ENCODE measurements at places on chromosomes 3 and 15. TPM values are rescaled to one million over a fixed set of nuclear protein-coding genes. Genes with fewer than 3 reads are reported as not detected.

- H3K27me3 ChIP-seq: no peaks in the 10 kb centered on the region
- peak; percentile 80 for DNase-seq
- H3K27ac ChIP-seq: no peak overlapping the region
- H3K4me3 ChIP-seq: no peak overlapping the region
- no peaks in the 10 kb centered on the region for H3K4me1 ChIP-seq
- H3K36me3 ChIP-seq: no peaks in the 10 kb centered on the region
These were observed 103.2 kb upstream of the TJP1 start for GRCh38 chr15:29925227-29926082.

GABRR3 gene
- total RNA-seq: not detected

TEX55 gene
- not detected for total RNA-seq

- no peak overlapping the region for H3K27ac ChIP-seq
- no peak overlapping the region for H3K4me3 ChIP-seq
- H3K36me3 ChIP-seq: peaks cover 33% of the 10 kb centered on the region
- peaks cover 22% of the 10 kb centered on the region for H3K4me1 ChIP-seq
- no peaks in the 10 kb centered on the region for H3K27me3 ChIP-seq
These were observed 5.9 kb downstream of the PBRM1 start for GRCh38 chr3:52679811-52680210.

C3orf20 gene
- total RNA-seq: not detected

- H3K27me3 ChIP-seq: no peaks in the 10 kb centered on the region
- no peaks in the 10 kb centered on the region for H3K36me3 ChIP-seq
- H3K4me1 ChIP-seq: no peaks in the 10 kb centered on the region
- H3K4me3 ChIP-seq: no peak overlapping the region
These were observed 20.2 kb upstream of the BTLA start for GRCh38 chr3:112519424-112520001.

DNA sequence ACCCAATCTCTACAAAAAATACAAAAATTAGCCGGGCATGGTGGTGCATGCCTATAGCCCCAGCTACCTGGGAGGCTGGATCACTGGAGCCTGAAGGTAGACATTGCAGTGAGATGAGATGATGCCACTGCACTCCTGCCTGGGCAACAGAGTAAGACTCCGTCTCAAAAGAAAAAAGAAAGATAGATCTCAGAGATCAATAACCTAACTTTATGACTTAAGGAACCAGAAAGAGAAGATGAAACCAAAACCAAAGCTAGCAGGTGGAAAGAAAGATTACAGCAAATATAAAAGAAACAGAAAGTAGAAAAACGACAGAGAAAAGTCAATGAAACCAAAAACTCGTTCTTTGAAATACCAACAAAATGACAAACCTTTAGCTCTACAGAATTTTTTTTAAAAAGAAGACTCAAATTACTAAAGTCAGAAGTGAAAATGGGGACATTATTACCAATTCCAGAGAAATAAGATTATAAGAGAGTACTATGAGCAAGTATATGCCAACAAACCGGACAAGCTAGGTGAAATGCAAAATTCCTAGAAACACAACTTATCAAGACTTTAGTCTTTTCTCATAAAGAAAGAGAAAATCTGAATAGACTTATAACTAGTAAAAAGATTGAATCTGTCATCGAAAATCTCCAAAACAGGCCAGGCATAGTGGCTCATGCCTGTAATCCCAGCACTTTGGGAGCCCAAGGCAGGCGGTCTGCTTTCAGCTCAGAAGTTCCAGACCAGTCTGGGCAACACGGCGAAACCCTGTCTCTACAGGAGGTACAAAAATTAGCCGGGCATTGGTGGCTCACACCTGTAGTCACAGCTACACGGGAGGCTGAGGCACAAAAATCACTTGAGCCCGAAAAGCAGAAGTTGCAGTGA lies 35.0 kb downstream of the ACAP2 start:
- DNase-seq: peak; percentile 58
- H3K4me1 ChIP-seq: peaks cover 74% of the 10 kb centered on the region
- no peak overlapping the region for H3K4me3 ChIP-seq
- H3K27me3 ChIP-seq: no peaks in the 10 kb centered on the region

GRCh38 chr3:192802957-192803899 lies 75.9 kb upstream of the FGF12 start:
- no peaks in the 10 kb centered on the region for H3K36me3 ChIP-seq
- no peak overlapping the region for H3K4me3 ChIP-seq
- H3K27ac ChIP-seq: no peak overlapping the region
- H3K4me1 ChIP-seq: peaks cover 2% of the 10 kb centered on the region
- DNase-seq: peak; percentile 81

- H3K27ac ChIP-seq: no peak overlapping the region
- no peaks in the 10 kb centered on the region for H3K4me1 ChIP-seq
- H3K4me3 ChIP-seq: no peak overlapping the region
These were observed 29.4 kb downstream of the ZXDC start for GRCh38 chr3:126446301-126446700.

DNA sequence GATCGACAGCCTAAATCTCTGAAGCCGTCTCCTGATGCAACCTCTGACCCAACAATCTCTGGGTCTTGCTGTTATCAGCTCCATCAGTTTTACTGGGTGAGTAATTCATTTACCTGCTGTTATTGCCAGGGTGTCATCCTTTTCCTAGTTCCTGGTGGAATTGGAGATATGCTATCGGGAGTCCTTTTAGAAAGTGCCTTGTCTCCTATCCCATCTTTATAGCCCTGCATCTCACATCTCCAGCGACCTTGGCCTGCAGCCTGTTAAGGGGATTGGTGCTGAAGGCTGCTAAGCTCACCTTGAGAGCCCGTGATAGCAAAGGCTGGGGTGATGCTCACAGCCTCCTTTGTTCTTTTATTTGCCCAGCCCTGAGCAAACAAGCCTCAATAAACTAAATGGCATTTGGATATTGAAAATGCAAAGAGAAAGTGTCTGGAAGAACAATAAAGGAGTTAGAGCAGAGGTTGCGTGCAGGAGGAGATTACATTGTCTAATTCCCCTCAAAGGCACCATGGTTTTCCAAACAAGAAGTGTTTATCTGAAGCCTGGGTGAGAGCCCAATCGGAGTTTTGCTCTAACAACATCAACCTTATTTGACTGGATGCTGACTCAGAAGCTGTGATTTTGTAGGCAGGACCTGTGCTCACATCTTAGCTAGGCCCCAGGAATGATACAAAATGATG lies 101.8 kb downstream of the RPLP1 start:
- no peak for DNase-seq
- peaks cover 4% of the 10 kb centered on the region for H3K4me1 ChIP-seq
- no peaks in the 10 kb centered on the region for H3K36me3 ChIP-seq
- 0 out of 2 replicates have a peak, but pooled peaks cover 5% of the 10 kb centered on the region for H3K27me3 ChIP-seq

ZNF860 gene
- total RNA-seq: 22.4 TPM

GRCh38 chr3:52405601-52406110 lies 39.2 kb downstream of the SEMA3G start:
- H3K27ac ChIP-seq: no peak overlapping the region
- no peak for DNase-seq
- H3K27me3 ChIP-seq: no peaks in the 10 kb centered on the region
- H3K36me3 ChIP-seq: peaks cover 13% of the 10 kb centered on the region
- H3K4me1 ChIP-seq: peaks cover 11% of the 10 kb centered on the region

COL7A1 gene
- total RNA-seq: 0.78 TPM

All from Karpas-422 (cell line).